Spinal cord (tissue), 10 donors: ENCODE measurements at places on chromosomes 3 and 15. TPM values are rescaled to one million over a fixed set of nuclear protein-coding genes. Genes with fewer than 3 reads are reported as not detected.

The AGBL1 gene
- total RNA-seq: 0.55 TPM

GRCh38 chr15:74212494-74212893 is 9.9 kb upstream of the STRA6 start:
- H3K27ac ChIP-seq: no peak overlapping the region
- H3K4me3 ChIP-seq: no peak overlapping the region
- H3K36me3 ChIP-seq: no peaks in the 10 kb centered on the region
- peaks cover 47% of the 10 kb centered on the region for H3K4me1 ChIP-seq

The MYL3 gene
- total RNA-seq: 2.2 TPM

DNA sequence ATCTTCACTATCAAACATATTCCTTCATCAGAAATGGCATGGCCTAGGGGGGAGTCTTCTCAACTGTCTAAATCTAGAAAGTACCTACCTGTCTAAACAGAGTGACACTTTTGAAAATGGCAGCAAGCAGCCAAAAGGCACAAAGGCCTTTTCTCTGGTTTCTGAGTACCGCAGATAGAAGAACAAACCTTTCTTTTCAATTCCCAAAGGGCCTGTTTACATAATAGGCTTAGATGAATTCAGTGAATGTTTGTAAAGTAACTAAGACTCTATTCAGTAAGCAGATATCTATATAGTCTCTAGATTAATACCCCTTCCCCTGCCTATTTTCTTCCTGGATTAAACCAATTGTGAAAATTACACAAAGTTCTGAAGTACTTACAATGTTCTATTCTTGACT is 7.1 kb downstream of the MYEF2 start:
- DNase-seq: no peak

DNA sequence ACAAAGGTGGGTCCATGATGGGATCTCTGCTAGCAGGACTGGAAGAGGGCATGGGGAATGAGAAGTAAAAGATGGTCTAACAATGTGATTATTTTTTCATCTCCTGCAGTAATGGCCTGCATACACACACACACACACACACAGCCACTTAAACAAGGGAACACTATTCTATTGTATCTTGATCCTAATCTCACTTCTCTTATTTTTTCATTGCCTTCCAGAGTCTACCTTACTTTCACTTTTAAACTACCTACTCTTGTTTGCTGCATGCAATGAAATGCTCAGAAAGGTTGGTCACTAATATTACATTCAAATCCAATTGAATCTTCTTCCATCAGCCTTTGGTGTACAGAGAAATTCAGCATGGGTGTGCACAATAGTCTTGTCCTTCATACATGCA is 853.8 kb downstream of the IGSF11 start:
- no peaks in the 10 kb centered on the region for H3K4me1 ChIP-seq
- H3K36me3 ChIP-seq: no peaks in the 10 kb centered on the region
- H3K27ac ChIP-seq: no peak overlapping the region
- no peak for DNase-seq

DNA sequence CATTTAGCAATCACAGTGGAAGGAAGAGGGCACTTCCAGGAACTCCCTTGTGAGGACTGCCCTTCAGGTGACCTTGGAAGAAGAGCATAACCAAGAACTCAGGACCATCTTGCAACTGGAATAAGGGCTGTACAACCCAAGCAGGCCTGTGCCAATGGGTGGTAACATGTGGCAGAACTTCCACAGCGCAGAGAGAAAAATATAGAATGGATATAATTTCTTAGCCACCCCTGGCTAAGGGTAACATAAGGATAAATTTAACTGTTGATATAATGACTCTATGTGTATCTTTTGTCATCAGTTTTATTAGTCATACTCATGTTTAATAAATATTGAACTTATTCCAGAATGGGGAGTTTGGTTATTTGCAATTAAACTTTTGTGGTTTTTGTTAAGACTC is 13.4 kb upstream of the MFSD1 start:
- no peak overlapping the region for H3K4me3 ChIP-seq
- H3K27ac ChIP-seq: no peak overlapping the region
- no peak for DNase-seq

The ATP13A5 gene
- total RNA-seq: 1.5 TPM

GRCh38 chr3:127779747-127780146 is 42.6 kb downstream of the MGLL start:
- H3K36me3 ChIP-seq: peaks cover 8% of the 10 kb centered on the region
- no peak overlapping the region for H3K4me3 ChIP-seq

- H3K4me3 ChIP-seq: no peak overlapping the region
- no peaks in the 10 kb centered on the region for H3K36me3 ChIP-seq
- H3K27ac ChIP-seq: no peak overlapping the region
- no peaks in the 10 kb centered on the region for H3K4me1 ChIP-seq
- no peaks in the 10 kb centered on the region for H3K27me3 ChIP-seq
- no peak for DNase-seq
These were observed 19.0 kb downstream of the AGTR1 start for GRCh38 chr3:148716657-148717056.

- no peaks in the 10 kb centered on the region for H3K36me3 ChIP-seq
- no peaks in the 10 kb centered on the region for H3K27me3 ChIP-seq
- H3K27ac ChIP-seq: no peak overlapping the region
- no peaks in the 10 kb centered on the region for H3K4me1 ChIP-seq
- no peak overlapping the region for H3K4me3 ChIP-seq
These were observed 11.2 kb upstream of the ACTL6A start for GRCh38 chr3:179551349-179552105.

- no peak overlapping the region for H3K4me3 ChIP-seq
- H3K27me3 ChIP-seq: no peaks in the 10 kb centered on the region
- peaks cover 23% of the 10 kb centered on the region for H3K36me3 ChIP-seq
- peaks cover 19% of the 10 kb centered on the region for H3K4me1 ChIP-seq
These were observed 4.6 kb downstream of the SNX4 start for GRCh38 chr3:125515421-125515820.

- H3K27ac ChIP-seq: no peak overlapping the region
- no peak overlapping the region for H3K4me3 ChIP-seq
- DNase-seq: no peak
- H3K36me3 ChIP-seq: no peaks in the 10 kb centered on the region
- H3K27me3 ChIP-seq: no peaks in the 10 kb centered on the region
- peaks cover 6% of the 10 kb centered on the region for H3K4me1 ChIP-seq
These were observed 78.2 kb downstream of the GTF2E1 start for GRCh38 chr3:120820748-120821147.

GRCh38 chr15:70171256-70171886 is 73.7 kb upstream of the TLE3 start:
- no peak for DNase-seq
- peaks cover 2% of the 10 kb centered on the region for H3K27me3 ChIP-seq
- H3K4me3 ChIP-seq: no peak overlapping the region
- no peaks in the 10 kb centered on the region for H3K36me3 ChIP-seq
- H3K4me1 ChIP-seq: peaks cover 6% of the 10 kb centered on the region
- no peak overlapping the region for H3K27ac ChIP-seq

DNA sequence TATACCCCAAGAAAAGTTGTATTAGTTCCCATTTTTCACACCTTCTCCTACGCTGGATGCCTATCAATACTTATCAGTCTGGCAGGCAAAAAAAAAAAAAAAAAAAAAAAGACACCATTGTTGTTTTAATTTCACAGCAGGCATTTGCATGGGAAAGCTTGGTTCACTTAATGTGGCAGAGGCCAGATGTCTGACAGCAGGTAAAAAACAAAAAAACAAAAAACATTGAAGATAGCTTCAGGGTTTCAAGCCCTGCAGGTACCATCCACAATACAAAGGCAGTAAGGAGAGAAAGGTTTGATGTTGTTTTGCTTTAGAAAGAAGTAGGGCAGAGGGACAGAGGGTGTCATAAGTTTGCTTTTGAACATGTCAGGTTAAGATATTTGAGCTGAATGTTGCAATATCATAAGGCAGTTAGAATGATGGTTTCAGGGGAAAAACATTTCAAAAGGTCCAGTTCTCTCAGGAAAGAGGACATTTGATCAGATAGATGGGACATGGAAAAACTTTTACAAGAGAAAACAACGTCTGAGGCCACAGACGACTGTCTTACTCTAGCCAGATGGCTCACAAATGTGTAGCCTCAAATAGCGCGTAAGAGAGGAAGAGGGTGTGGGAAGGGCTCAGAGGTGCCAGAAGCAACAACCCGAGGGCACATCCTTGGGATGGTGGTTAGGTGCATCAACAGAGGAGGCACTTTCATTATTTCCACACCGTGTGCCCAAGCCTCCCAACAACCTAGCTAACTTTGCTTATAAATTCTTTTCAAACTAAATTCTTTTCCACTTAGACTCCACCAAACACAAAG is 25.7 kb downstream of the PCOLCE2 start:
- H3K27ac ChIP-seq: no peak overlapping the region
- H3K4me3 ChIP-seq: no peak overlapping the region
- DNase-seq: peak; percentile 26
- no peaks in the 10 kb centered on the region for H3K36me3 ChIP-seq

- no peaks in the 10 kb centered on the region for H3K36me3 ChIP-seq
- H3K27me3 ChIP-seq: no peaks in the 10 kb centered on the region
- H3K27ac ChIP-seq: no peak overlapping the region
- DNase-seq: no peak
- peaks cover 12% of the 10 kb centered on the region for H3K4me1 ChIP-seq
These were observed 332.3 kb downstream of the FOXP1 start for GRCh38 chr3:71251156-71251775.

The MEIS2 gene
- total RNA-seq: 63.8 TPM

The LRTM1 gene
- total RNA-seq: 0.17 TPM

The TRIM42 gene
- total RNA-seq: not detected

The HESX1 gene
- total RNA-seq: 2.7 TPM

- H3K27ac ChIP-seq: no peak overlapping the region
- no peaks in the 10 kb centered on the region for H3K36me3 ChIP-seq
- no peaks in the 10 kb centered on the region for H3K27me3 ChIP-seq
- DNase-seq: no peak
These were observed 117.4 kb upstream of the MBNL1 start for GRCh38 chr3:152151216-152151876.

- H3K27me3 ChIP-seq: no peaks in the 10 kb centered on the region
- no peaks in the 10 kb centered on the region for H3K36me3 ChIP-seq
- DNase-seq: no peak
- H3K4me3 ChIP-seq: no peak overlapping the region
These were observed 136.0 kb upstream of the DAZL start for GRCh38 chr3:16741103-16741758.

DNA sequence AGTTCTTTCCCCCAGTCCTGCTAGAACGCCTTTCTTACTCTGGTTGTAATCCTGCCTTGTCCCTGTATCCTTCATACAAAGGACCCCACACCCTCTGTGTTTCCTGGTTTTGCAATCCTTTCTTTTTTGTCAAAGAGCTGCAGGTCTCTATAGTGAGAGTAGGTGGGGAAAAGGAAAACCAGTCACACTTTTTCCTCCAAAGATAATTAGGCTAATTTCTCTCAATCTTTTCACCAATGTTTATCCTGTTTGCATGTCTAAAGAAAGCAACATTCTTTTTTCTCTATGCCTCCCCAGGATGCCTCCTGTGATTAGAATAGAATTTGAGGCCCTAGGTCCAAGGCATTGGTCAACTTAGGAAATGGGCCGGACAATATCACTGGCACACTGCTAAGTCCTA is 25.4 kb downstream of the SEMA6D start:
- peaks cover 25% of the 10 kb centered on the region for H3K4me1 ChIP-seq
- no peak overlapping the region for H3K27ac ChIP-seq
- DNase-seq: no peak
- H3K4me3 ChIP-seq: no peak overlapping the region

The GPR176 gene
- total RNA-seq: 28.3 TPM

- peak overlapping the region; percentile 33 for H3K27ac ChIP-seq
- no peaks in the 10 kb centered on the region for H3K36me3 ChIP-seq
- H3K4me3 ChIP-seq: peak overlapping the region; percentile 35
- H3K4me1 ChIP-seq: peaks cover 20% of the 10 kb centered on the region
- DNase-seq: peak; percentile 92
These were observed 90.6 kb downstream of the ZNF621 start for GRCh38 chr3:40615110-40615915.

DNA sequence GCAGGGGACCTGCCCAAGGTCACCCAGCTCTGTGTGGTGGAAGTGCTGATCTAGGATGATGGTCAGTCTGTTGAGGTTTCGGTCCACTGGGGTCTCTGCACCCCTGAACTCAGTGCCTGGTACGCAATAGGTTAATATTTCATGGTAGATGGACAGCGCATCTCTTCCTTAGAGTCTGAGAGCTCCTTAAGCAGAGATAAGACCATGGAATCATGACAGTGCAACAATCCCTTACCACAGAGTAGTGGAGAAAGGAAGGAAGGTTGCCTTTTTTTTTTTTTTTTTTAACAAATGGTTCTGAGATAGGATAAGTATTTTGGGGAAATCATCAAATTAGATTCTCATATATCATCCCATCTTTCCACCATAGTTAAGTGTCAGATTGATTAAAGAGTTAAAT is 79.8 kb upstream of the SLC6A1 start:
- no peak for DNase-seq
- no peaks in the 10 kb centered on the region for H3K27me3 ChIP-seq
- H3K4me1 ChIP-seq: no peaks in the 10 kb centered on the region
- H3K27ac ChIP-seq: no peak overlapping the region
